Anterior cingulate cortex (tissue), 58 donors: ENCODE measurements at places on chromosomes 2 and 18.
A peak's percentile ranks its signal among the peaks of the same experiment; 100 is the strongest.

- DNase-seq, result no peak
Observed at GRCh38 chr18:50358844-50359243, 16.0 kb upstream of the SKA1 start.

DNA sequence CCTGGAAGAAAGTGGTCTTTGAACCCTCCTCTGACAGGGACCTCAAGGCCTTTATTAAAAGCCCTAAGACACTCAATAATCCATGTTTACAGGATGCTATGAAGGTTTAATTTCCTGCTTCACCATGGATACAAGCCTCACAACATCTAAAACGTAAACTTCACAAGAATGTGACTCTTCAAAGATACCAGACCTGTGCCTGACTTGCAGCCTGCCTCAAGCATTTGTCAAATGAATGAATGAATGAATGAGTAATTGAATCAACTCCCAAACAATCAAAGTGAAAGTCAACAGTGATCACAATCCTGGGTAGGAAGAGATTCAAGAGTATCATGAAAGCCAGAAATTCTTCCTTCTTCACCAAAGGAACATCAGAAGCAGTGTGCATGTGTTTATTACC is 30.4 kb downstream of the KLF7 start:
- DNase-seq, result no peak

- DNase-seq, result peak; percentile 59
Observed at GRCh38 chr2:152573168-152573567, 144.1 kb downstream of the PRPF40A start.

- DNase-seq, result no peak
Observed at GRCh38 chr2:151989378-151989777, 109.5 kb downstream of the CACNB4 start.

DNA sequence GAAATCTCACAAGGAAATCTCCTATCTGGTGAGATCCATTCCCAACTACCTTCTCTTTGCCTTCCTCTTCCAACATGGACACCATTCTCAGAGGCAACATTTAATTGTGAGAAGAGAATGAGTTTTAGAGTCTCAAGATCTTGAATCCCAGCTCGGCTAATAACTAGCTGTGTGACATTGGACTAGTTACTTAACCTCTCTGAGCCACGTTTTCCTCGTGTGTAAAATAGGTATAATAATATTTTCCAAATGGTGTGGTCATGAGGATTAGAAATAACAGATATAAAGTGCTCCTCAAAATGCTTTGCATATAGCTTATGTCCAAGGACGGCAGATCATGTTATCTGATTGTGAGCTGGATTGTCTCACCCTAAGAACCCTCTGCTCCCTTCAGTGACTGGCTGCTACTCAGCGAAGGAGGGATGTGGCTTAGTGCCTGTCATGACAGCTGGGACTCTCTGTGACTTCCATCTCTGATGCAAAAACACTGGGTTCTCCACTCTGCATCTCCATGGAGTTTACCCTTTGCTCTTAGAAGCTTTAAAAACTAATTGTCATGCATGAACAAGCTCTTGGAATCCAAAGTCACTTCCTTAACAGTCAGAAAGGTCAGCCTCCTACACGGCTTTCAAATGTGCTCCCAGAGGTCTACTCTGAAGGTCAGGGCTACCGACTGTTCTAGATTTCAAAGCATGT is 38.4 kb upstream of the MRPL19 start:
- no peak for DNase-seq

DNA sequence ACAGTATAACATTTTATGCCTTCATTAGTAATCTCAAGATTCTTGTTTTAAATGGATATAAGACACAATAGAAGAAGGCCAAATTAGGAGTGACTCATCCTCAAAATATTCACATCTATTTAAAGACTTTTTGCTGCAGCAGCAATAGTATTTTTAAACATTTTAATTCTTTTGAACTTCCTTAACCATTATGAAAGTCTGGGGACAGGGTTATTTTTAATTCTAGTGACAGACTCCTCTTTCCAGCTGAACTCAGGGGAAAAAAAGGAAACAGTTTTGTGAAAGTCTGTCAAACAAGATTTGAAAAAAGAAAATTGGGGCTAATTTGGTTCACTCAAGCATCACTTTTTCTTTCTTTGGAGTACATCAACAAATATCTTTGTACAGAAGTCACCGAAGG is 541.8 kb downstream of the NUP35 start:
- no peak for DNase-seq

GRCh38 chr2:127121776-127122176 is 14.8 kb upstream of the BIN1 start:
- DNase-seq, result no peak

DNA sequence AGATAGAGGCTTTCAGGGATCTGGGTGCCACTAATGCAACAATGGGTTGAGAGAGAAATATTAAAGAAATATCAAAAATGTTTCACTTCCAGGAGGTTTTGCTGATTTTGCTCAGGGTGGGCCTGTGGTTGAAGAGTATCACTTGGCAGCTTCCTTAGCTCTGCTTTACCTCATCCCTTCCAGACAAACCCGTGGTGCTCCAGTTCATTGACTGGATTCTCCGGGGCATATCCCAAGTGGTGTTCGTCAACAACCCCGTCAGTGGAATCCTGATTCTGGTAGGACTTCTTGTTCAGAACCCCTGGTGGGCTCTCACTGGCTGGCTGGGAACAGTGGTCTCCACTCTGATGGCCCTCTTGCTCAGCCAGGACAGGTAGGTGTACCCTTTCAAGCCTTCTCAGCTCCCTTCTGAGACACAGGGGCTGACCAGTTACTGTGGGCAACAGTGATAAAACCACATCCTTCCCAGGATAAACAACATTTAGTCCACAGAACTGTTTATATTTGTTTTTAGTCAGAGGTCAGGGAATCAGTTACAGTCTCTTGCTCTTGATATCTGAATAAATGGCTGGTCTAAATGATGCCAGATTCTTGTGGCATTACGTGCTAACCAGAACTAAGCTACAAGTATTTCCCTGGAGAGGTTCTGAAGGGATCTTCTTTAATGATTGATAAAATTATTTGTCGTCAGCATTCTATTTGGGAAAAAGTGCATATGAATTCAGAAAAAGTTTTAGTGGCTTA is 7.0 kb downstream of the SLC14A1 start:
- no peak for DNase-seq

DNA sequence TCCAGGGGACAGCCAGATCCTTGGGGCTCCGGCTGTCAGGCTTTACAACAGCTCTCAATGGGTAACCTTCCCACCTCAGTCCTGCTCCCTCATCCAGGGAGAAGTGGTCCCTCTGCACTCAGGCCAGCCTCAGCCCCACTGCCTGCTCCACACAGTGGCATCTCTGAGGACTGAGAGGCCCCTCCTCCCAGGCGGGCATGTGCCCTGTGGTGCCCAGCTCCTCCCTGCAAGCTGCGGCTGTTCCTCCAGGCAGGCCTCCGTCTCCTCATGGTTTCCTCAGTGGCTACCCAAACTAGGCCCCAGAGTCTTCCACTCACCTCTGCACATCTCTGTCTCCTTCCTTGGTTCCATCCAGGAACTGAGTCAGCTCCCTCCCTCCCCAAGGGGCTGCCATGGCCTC is 81.7 kb upstream of the TMEM200C start:
- no peak for DNase-seq

DNA sequence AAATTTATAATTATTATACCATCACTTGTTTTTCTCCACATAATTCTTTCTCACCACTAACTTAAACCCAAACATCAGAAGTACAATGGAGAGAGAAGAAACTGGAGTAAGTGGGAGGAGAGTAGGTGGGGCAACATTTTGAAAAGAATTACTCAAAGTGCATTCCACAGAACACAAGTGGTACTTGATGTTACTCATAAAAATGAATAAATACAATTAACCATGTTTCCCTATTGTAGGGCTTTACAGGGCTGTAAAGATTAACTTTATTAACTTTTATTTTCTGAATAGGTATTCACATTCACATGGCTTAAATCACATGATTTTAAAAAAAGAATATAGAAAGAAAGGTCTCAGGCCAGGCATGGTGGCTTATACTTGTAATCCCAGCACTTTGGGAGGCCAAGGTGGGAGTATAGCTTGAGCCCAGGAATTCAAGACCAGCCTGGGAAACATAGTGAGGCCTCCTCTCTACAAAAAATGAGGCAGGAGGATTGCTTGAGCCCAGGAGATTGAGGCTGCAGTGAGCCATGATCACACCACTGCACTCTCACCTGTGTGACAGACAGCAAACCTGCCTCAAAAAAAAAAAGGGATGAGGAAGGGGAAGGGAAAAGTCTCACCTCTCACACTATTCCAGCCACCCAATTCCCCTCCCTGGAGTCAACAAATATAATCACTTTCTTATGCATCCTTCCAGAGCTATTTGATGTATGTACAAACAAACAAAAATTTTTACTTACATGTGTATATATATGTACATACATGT is 47.1 kb downstream of the KCNG3 start:
- DNase-seq, result no peak

DNA sequence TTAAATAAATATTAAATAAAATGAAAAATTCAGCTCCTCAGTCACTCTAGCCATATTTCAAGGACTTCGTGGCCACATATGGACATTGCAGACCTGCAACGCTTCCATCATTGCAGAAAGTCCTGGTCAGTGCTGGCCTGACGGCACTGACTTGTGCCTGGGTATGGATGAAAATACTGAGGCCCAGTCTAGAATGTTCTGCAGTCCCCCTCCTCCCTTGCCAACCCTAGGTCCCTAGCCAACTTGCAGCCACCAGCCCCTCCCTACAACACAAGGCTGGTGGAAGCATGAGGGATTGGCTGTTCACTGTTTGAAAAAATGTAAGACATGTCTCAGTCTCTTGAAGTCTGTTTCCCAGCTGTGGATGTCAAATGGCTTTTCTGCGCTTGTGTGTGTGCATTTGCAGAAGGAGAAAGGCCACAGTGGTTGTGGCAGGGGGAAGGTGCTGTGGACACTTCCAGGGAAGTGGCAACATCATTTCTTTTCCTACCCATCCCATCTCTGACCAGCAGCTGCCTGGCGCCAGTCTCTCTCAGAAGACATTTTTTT is 9.9 kb downstream of the IGFBP5 start:
- no peak for DNase-seq

DNA sequence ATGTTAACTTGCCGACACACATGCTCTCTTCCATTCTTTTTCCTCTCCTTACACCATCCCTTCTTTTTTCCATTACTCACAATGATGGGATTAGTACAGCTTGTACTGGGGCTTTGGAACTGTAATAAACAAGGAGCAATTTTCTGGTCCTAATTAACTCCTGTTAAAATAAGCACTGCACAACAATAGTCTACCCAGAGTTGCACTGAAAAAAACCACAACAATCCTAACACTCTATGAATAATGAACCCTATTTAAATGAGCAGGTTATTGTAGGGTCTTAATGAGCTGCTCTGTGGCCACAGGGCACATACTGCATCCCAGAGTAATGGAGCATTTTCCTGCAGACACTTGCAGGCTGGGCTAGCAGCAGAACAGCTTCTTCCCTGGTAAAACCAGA is 380.3 kb downstream of the NRXN1 start:
- no peak for DNase-seq

DNA sequence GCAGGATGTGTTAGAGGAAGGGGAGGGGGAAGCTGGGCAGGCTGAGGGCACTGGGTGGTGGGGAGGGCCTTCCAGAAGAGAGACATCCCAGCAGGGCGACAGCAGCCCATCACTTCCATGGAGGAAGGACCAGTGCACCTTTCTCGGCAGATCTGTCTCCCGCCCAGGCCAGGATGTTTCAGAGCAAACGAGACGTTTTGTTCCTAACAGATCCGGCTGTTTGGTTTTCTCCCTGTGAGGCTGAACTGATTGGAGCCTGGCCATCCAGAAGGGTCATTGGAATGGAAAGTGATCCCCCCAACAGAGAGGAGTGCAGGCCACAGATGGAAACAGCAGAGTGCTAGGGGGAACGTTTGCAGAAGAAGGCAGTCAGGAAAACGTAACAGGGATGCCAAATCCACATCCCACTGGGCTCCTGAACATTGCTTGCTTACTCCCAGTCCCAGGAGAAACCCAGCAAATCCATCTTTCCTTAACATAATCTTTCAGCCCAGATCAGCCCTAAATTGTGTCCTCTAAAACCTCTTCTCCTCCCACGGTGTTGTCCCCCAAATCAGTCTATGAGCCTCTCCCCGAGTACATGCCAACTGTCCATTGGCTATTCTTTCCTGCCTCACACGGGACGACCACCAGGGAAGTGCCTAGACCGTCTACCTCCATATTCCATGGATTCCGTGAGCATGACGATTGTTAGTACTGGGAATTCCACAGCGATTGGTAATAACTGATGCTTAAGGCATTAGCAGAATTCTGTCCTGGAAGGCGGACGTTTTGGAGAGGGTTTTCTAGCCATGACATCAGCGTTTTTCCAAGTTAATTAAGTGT is 126.8 kb downstream of the SEPTIN10 start:
- no peak for DNase-seq

DNA sequence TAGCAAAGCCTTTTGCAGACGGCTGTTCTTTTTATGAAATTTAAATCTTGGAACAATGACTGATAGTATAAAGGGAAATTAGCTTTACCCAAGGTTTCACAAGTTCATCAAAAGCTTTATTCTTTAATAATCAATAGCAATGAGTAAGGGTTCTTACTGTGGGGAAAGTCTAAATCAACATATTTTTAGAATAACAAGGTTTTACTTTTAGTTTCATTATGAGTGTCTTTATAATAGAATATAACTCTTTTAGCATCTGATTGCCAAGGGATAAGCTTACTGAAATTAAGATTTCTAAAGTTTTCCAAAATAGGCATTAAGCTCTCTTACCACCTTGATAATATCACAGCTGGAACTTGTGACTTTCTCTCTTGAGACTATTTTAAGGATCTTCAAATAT is 1489.7 kb downstream of the LRP1B start:
- no peak for DNase-seq

DNA sequence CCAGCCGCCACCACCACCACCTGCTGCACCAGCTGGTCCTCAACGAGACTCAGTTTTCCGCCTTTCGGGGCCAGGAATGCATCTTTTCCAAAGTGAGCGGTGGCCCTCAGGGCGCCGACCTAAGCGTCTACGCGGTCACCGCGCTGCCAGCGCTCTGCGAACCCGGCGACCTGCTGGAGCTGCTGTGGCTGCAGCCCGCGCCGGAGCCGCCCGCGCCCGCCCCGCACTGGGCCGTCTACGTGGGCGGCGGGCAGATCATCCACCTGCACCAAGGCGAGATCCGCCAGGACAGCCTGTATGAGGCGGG is 1.6 kb downstream of the LRATD1 start:
- no peak for DNase-seq

DNA sequence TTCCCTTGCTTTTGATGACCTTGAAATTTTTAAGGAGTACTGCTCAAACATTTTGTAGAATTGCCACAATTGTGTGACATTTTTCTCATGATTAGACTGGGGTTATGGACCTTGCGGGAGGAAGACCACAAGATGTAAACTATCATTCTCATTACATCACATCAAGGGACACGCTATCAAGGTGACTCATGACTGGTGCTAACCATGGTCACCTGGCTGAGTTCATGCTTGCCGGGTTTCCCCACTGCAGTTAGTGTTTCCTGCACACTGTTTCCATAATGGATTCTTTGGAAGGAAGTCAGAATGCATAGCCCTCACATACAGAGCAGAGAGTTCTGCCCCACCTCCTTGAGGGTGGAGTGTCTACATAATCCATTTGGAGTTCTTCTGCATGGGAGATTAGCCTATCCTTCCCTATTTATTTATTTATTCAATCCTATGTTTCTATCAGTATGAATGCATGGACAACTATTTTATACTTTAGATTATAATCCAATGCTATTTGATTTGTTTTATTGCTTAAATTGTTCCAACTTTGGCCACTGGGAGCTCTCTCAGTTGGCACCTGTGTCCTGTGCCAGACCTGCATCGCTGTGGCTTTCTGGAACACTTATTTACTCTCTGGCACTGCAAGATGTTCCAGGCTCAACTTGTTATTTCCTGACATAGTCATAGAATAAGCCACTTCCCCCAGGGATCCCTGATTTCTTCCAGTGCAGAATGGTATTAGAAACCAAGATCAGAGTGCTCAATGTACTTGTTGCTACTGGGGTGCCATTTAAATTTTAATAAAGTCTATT is 6.0 kb downstream of the MC2R start:
- no peak for DNase-seq
